Karpas-422 (cell line): ENCODE measurements at places on chromosomes 16 and 17. TPM values are rescaled to one million over a fixed set of nuclear protein-coding genes. Genes with fewer than 3 reads are reported as not detected.

GRCh38 chr17:47956791-47957590, 692 bp downstream of the PRR15L start:
- no peaks in the 10 kb centered on the region for H3K36me3 ChIP-seq
- H3K27ac ChIP-seq, result peak overlapping the region; percentile 100
- H3K27me3 ChIP-seq, result no peaks in the 10 kb centered on the region
- DNase-seq, result peak; percentile 91
- peaks cover 93% of the 10 kb centered on the region for H3K4me1 ChIP-seq

GRCh38 chr16:72241930-72242329, 70.0 kb upstream of the PMFBP1 start:
- no peak overlapping the region for H3K27ac ChIP-seq
- H3K4me1 ChIP-seq, result no peaks in the 10 kb centered on the region

DNA sequence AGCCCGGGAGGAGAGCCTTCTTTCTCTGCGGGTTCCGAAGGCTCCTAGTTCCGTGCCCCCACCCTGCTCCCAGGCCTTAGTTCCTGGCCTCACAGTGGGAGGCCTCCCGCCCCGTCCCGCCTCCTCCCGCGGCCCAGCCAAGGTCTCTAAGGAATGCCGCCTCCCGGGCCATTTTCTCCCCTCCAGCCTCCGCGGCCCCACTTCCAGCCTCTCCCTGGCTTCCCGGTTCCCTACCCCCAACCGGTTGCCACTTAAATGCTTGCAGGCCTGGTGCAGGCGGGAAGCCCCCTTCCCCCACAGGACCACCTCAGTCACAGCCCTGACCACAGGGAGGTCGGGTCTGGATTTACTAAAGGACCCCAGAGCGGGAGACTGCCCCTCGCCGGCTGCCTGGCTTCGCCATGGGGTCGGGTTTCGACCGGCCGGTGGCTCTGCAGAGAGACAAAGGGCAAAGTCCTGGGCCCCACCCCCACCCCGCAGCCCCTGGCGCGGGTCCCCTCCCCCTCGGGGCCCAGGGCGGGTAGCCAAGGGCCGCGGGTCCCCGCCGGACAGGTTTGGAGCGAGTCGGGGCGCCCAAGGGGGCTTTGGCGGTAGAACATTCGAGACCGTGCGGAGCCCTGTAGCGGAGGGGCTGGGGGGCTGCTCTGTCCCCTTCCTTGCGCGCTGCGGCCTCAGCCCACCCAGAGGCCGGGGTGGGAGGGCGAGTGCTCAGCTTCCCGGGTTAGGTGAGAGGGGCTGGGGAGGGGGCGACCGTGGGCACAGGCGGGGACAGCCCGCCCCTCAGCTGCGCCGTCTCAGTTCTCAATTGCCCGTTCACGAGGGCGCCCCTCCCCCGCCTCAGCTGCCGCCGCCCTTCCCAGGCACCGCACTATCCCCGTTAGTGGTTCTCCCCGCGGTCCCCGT, 16.4 kb downstream of the IGF2BP1 start:
- H3K4me3 ChIP-seq, result no peak overlapping the region
- no peak for DNase-seq
- H3K4me1 ChIP-seq, result peaks cover 3% of the 10 kb centered on the region; the same call in 1 of the 2 replicates
- no peaks in the 10 kb centered on the region for H3K36me3 ChIP-seq

Gene DYNC1LI2
- total RNA-seq, result 56.7 and 68.5 TPM in 2 replicates

- H3K4me1 ChIP-seq, result no peaks in the 10 kb centered on the region; the same call in 1 of the 2 replicates
- H3K27me3 ChIP-seq, result no peaks in the 10 kb centered on the region
- no peaks in the 10 kb centered on the region for H3K36me3 ChIP-seq
- no peak overlapping the region for H3K27ac ChIP-seq
- H3K4me3 ChIP-seq, result no peak overlapping the region
Measured at GRCh38 chr16:11627822-11628457, 40.3 kb upstream of the SNN start.

Gene ERN2
- 0.18 TPM in 1 of 2 replicates, not detected in the other for total RNA-seq

Gene MYH2
- not detected in 2 replicates for total RNA-seq

Gene TLCD1
- total RNA-seq, result 2.1 and 3.8 TPM in 2 replicates

GRCh38 chr16:83813823-83814658, 6.3 kb downstream of the HSBP1 start:
- no peak overlapping the region for H3K4me3 ChIP-seq
- no peak overlapping the region for H3K27ac ChIP-seq
- H3K4me1 ChIP-seq, result peaks cover 2% of the 10 kb centered on the region
- no peaks in the 10 kb centered on the region for H3K27me3 ChIP-seq
- H3K36me3 ChIP-seq, result peaks cover 29% of the 10 kb centered on the region; the same call in 1 of the 2 replicates

GRCh38 chr16:71255721-71256120, 25.2 kb upstream of the HYDIN start:
- DNase-seq, result no peak
- no peak overlapping the region for H3K27ac ChIP-seq
- no peaks in the 10 kb centered on the region for H3K4me1 ChIP-seq
- no peak overlapping the region for H3K4me3 ChIP-seq

- peak; percentile 73 for DNase-seq
- H3K4me1 ChIP-seq, result peaks cover 39% of the 10 kb centered on the region
- no peaks in the 10 kb centered on the region for H3K36me3 ChIP-seq
- peak overlapping the region; percentile 55 for H3K4me3 ChIP-seq
- H3K27me3 ChIP-seq, result peaks cover 3% of the 10 kb centered on the region; the same call in 1 of the 2 replicates
Measured at GRCh38 chr16:11329071-11329491, 16.2 kb upstream of the RMI2 start.

GRCh38 chr16:30063893-30064728, 1.4 kb upstream of the ALDOA start:
- H3K4me3 ChIP-seq, result peak overlapping the region; percentile 99
- peak; percentile 92 for DNase-seq
- peak overlapping the region; percentile 95 for H3K27ac ChIP-seq
- peaks cover 31% of the 10 kb centered on the region for H3K36me3 ChIP-seq
- peaks cover 51% of the 10 kb centered on the region for H3K4me1 ChIP-seq

DNA sequence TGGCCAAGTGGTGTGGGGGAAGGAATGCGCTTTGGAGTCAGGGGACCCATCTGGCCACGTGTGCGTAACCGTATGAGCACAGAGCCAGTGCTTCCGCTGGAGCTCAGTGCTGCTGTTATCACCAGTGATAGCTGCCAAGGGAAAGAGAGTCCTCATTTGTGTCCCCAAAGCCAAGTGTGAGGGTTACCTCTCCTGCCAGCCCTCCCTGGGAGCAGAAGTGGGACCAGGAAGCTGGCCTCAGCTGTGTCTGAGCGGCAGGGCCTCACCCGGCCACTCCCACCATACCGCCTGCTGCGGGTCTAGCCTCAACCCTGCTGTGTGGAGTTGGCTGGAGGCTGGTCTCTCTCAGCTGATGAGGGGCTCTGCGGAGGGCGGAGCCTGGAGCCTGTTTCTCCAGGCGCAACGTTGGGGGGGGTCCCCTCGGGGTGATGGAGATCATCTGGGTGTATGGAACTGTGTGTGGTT, 44.5 kb downstream of the MEAK7 start:
- no peaks in the 10 kb centered on the region for H3K27me3 ChIP-seq
- H3K4me1 ChIP-seq, result no peaks in the 10 kb centered on the region
- H3K4me3 ChIP-seq, result no peak overlapping the region
- no peaks in the 10 kb centered on the region for H3K36me3 ChIP-seq

- H3K27ac ChIP-seq, result no peak overlapping the region
- DNase-seq, result no peak
- no peak overlapping the region for H3K4me3 ChIP-seq
- H3K4me1 ChIP-seq, result peaks cover 39% of the 10 kb centered on the region
Measured at GRCh38 chr17:1557355-1558095, 5.1 kb downstream of the PITPNA start.

DNA sequence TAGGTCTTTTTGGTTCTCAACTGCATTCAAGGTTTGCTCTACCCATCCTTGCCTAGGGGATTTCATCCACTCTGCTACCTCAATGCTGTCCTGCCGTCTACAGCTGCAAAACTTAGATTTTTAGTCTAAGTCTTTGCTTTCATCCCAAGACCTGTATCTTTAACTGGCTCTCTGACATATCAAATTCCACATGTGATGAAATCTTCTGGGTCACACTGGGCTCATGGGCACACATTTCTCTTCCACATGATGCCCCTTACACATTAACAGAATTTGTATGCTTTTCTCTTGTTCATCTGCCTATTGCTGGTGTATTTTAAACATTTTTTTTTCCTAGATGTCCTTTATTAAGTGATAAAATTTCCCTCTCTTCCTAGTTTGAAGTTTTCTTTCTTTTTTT, 39.6 kb downstream of the MAF start:
- H3K36me3 ChIP-seq, result no peaks in the 10 kb centered on the region
- no peak overlapping the region for H3K4me3 ChIP-seq
- DNase-seq, result no peak
- H3K27me3 ChIP-seq, result no peaks in the 10 kb centered on the region
- H3K4me1 ChIP-seq, result no peaks in the 10 kb centered on the region

DNA sequence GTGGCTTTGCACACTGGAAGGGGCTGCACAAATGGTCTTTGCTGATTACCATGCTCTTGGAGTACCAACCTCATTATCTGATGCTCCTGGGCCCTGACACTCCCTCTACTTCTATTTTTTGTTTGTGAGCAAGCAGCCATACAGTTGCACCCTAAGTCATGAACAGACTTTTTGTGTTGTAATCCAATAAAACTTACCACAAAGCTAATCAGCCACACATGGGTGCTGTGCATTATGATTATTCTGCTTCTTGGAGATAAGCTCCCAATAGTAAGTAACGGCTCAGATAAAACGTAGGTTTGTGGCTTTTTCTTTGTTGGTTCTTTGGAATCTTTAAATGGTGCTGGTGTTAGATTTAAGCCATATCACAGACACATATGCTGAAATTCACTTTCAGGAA, 76.2 kb downstream of the CCT6B start:
- H3K4me3 ChIP-seq, result no peak overlapping the region
- H3K36me3 ChIP-seq, result no peaks in the 10 kb centered on the region
- no peak for DNase-seq
- H3K27ac ChIP-seq, result no peak overlapping the region
- no peaks in the 10 kb centered on the region for H3K4me1 ChIP-seq

GRCh38 chr17:81859906-81860755, at the start of gene P4HB:
Gene P4HB, minus strand, starts transcription at chr17:81860535. Its CDS starts 64 bp downstream, at chr17:81860471.
- H3K4me3 ChIP-seq, result peak within 1 kb of the TSS; percentile 97
- peak within 1 kb of the TSS; percentile 69 for H3K27ac ChIP-seq
- peaks cover 30% of the 10 kb centered on the region; the same call in 1 of the 2 replicates for H3K36me3 ChIP-seq
- H3K27me3 ChIP-seq, result no peaks in the 10 kb centered on the region

DNA sequence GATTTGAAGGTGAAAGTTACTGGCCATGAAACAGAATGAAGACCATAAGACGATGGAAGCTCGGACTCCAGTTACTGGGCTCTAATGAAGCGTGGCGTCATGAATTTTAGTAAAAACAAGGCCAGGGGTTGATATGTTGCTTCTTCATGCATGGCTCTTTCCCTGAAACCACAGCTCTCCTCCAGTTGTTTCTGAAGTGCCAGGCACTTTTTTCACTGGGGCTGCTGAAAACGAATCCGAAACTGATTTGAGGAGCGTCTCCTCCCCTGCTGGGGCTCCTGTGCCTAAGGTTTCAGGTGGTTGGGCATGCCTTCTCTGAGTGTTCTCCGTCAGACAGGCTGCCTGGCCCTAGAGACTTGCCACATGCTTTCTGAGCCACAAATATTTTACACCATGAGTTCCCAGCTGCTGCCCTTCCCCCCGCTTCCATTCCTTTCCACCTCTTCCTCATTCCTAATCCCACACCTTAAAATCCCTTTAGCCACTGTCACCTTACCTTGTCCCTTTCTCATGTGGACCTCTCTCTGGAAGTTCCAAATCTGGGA, 3.7 kb upstream of the MYL4 start:
- DNase-seq, result peak; percentile 87
- H3K27ac ChIP-seq, result peak overlapping the region; percentile 95
- peaks cover 70% of the 10 kb centered on the region for H3K4me1 ChIP-seq
- H3K4me3 ChIP-seq, result peak overlapping the region; percentile 52
- no peaks in the 10 kb centered on the region for H3K36me3 ChIP-seq

- H3K27ac ChIP-seq, result peak overlapping the region; percentile 56
- peaks cover 48% of the 10 kb centered on the region for H3K4me1 ChIP-seq
- no peaks in the 10 kb centered on the region for H3K36me3 ChIP-seq
- no peaks in the 10 kb centered on the region for H3K27me3 ChIP-seq
- DNase-seq, result peak; percentile 67
Measured at GRCh38 chr17:60390925-60391470, 935 bp downstream of the USP32 start.

DNA sequence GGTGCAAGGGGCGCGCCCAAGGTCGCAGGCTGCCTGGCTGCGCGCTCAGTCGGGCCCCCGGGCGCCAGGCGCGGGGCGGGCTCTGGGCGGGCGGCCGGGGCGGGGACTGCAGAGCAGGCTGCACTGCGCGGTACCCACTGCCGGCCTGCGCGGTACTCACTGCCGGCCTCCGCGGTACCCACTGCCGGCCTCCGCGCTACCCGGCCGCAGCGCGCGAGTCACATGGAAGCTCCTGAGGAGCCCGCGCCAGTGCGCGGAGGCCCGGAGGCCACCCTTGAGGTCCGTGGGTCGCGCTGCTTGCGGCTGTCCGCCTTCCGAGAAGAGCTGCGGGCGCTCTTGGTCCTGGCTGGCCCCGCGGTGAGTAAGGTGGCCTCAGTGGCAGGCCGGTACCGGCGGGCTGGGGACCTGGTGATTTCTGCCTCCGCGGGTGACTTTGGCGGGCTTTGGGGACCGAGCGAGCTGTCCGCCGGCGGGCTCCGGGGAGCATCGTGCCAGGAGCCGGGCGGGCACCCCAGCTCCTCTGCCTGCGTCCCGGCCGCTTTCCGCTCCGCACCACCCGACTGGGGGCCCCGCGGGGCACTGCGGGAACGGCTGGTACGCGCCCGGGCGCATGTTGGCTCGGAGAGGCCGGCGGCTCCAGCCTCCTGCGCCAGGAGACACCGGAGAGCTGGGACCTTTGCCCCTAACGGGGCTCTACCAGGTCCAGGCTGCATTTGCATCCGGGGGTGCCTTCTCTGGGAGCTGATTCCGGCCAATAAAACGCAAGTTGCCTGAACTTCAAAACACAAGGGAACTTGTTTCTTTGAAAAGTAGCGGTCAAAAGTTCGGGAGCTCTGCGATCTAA, at the start of gene SLC47A1:
SLC47A1 (plus strand) TSS at position 137 of the 844 bp plus-strand sequence; CDS start at position 223, 86 bp downstream.
- H3K36me3 ChIP-seq, result no peaks in the 10 kb centered on the region
- no peak for DNase-seq
- no peak within 1 kb of the TSS for H3K27ac ChIP-seq
- H3K27me3 ChIP-seq, result no peaks in the 10 kb centered on the region
- H3K4me1 ChIP-seq, result peaks cover 18% of the 10 kb centered on the region
- no peak within 1 kb of the TSS for H3K4me3 ChIP-seq

DNA sequence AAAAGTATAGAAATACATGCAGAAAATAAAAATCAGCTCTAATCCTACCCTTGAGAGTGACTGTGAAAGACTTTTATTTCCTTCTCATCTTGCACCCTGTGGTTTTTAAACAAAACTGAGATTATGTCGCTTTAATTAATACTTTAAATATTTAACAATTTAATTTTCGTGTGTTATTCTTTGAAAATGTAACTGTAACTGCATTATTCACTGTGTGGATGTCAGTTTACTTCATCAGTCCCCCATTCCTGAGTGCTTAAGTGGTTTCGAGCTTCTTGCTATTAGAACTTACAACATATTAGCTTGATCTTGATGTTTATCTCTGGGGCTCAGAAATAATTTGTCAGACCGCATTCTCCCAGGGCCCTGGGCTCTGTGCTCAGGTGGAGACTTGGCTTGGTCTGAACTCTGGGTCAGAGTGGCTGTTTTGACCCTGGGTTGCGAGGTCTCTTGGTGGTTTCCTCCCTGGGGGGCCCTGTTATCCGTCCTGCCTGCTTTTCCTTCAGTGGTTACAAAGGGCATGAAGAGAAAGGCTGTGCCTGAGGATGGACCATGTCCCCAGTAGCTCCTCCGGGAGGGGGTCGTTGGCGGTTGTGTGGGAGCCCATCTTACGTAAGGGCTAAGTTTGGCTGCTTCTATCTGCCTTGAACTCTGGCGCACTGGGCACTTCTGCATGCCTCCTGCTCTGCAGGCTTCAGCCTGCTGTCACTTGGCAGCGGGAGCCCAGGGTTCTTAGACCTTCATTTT, 25.7 kb downstream of the AKAP1 start:
- peaks cover 3% of the 10 kb centered on the region; the same call in 1 of the 2 replicates for H3K4me1 ChIP-seq
- H3K36me3 ChIP-seq, result peaks cover 24% of the 10 kb centered on the region; the same call in 1 of the 2 replicates
- H3K27ac ChIP-seq, result no peak overlapping the region
- no peak overlapping the region for H3K4me3 ChIP-seq
- no peaks in the 10 kb centered on the region for H3K27me3 ChIP-seq

Gene ARHGAP44
- 17.1 and 24.6 TPM in 2 replicates for total RNA-seq
